ENCODE measurements at places on chromosomes 6 and 20.

DNA sequence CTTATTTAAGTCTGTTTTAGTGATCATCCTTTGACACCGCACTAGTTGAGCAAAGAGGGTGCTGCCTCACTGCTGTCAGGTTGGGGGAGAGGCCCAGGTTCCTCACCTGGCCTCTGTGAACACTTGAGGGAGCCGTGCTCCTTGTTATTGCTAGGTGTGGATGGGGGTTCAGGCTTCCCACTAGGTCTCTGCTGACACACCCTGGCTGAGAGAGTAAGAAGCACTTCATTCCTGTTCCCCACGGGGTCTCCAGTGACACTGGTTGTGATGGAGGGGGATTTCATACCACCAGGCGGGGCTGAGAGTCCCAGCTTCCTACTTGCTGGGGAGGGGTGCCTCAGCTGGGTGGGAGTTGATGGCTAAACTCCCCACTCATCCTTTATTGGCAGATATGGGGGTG, 11.1 kb upstream of the NOTCH4 start:
- DNase-seq: no peak

GRCh38 chr6:93242049-93242448, 177.3 kb downstream of the EPHA7 start:
- DNase-seq: no peak

DNA sequence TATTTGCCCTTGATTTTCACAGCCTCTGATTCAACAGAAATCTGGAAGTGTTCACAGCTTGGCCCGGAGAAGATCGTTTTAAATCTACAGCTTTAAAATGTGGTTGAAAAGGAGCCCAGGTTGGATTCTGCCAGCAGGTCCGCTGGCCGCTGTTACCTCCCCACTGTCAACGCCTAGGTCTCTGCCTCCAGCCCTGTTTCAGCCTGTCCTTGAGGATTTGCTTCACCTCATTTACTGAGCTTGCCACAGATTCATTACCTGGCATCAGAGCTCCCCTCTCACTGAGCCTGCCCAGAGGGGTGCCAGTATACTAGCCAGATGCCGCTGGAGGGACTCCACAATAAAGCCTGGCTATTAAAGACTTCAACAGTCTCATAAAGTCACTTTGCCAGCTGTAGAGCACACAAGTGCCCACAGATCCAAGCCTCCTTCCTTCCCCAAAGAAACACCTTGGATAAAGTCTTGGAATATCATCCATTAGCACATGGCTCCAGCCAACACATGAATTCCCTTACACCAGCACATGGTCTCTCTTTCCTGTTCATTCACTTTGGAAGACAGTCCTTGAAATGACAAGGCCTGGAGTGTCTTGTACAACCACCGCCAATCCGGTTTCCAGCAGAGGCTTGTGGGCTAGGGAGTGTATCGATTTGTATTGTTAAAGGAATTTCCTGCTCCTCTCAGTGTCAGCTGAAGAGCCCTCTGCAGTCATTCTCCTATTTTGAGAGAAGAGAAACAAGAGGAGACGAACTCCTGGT, 9.5 kb upstream of the NR2E1 start:
- no peak for DNase-seq

GRCh38 chr6:113909224-113909856, 52.2 kb downstream of the MARCKS start:
- peak; percentile 64 for DNase-seq

DNA sequence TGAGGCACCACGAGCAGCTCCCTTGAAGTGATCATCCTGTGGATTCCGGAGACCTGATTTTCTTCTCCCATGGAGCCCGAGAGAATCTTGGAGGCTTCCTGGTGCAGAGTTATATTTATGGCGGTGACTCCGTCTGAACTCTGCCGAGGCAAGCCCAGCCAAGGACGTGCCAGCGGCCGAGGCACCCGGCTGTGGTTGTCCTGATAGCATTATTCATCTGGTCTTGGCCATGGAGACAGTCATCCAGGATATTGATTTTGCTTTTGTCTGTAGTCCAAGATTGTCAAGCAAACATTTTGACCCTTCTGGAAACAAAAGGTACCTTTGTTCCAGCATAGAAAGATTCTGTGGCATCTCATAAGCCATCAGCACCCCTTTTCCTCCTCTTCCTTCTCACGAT, 163.3 kb downstream of the SCML4 start:
- DNase-seq: no peak

DNA sequence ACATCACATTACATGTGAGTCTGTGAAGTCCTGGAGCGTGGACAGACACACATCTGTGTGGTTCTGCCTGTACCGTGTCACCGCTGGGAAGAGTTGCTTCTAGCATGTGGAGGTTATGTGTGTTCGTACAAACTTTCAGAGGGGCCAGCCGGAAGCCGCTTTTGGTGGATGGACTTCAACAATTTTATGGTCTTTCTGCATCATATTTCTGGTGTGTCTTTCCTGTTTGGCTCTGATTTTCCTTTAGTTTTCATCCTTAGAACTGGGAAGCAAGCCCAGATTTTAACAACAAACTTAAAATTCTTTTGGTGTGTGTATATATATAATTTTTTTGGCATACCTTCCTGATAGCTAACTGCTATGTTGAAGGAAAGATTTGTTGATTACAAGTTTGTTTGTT, 71.2 kb downstream of the TIAM2 start:
- DNase-seq: no peak

DNA sequence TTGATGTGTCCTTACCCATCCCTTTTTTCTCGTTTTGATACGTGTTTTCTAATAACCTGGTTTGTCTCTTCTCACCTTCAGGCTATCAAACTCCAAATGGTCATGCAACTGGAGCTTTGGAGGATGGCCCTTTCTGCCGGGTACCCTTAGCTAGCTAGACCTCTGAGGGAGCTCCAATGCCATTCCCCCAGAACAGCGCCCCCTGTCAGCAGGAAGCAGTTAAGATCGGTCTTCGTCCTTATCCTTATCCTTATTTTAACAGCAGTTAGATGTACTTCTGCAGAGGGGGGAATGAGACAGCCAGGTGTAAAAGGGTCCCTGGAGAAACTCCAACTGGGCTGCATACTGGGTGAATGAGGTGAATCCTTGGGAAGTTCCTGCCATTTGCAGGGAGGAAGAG, 37.2 kb downstream of the SEL1L2 start:
- no peak for DNase-seq

GRCh38 chr6:144578385-144579350, 293.5 kb downstream of the UTRN start:
- no peak for DNase-seq

GRCh38 chr6:143556529-143556928, 45.0 kb upstream of the FUCA2 start:
- no peak for DNase-seq

GRCh38 chr20:36035745-36036144, 67.4 kb downstream of the CNBD2 start:
- DNase-seq: peak; percentile 25

DNA sequence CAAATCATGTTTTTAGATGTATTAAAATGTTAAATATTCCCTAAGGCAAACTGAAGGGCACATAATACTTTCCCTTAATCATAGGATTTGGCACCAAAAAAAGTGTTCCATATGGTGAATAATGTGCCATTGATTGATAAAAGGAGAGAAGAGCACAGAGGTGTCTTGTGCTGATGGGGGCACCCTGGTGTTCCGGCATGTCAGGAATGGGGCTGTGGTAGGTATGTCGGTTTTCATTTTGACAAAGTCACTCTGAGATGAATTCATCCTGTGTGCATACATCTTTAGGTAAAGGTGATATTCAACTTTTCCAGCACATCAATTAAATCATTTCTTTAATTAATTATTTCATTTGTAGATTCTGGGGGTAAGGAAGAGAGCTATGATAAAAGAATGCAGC, 36.8 kb downstream of the CENPW start:
- no peak for DNase-seq

DNA sequence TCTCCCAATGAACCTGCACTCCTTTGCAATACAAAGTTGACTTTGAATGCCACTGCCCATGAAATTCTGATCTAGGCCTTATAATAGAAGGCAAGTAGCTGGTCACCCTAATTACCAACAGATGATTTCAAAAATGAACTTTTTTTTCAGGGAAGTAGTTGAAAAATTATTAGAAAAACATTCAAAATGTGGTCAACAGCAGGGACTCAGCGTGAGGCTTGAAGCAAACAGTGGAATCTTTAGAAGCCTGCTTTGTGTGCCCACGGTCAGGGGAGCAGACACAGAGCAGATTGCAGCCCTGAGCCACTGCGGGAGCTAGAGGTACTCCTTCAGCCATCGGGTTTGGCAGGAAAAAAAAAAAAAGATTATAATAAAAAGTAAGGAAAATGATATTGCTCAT, 87.1 kb upstream of the HEY2 start:
- no peak for DNase-seq

- no peak for DNase-seq
These were observed 6.1 kb upstream of the FRK start for GRCh38 chr6:116066789-116067188.

DNA sequence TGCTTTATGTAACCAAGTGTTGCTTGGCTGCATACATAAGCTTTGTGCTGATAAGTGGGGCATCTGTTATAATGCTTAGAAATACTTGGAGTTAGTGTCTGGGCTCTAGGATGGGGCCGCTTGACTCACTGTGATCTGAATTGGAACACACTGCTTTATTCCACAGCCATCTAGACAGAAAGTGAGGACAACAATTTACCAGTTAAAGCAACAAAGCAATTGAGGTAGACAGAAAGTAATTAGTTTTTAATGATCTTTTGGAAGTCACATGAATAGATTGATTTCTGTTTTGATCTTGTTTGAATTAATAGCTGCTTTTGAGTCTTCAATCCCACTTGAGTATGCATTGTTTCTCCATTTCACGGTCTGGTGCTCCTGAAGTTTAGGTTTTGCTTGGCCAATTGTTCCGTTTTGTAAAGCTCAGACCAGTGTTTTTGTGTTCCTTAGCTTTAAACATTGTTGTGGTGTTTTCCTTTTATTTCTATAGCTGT, 157.5 kb downstream of the TRMT11 start:
- no peak for DNase-seq
